ENCODE measurements at places on chromosomes 5 and 9. TPM values are rescaled to one million over a fixed set of nuclear protein-coding genes. Genes with fewer than 3 reads are reported as not detected.

- no peak for DNase-seq
Observed at GRCh38 chr9:12716823-12717600, 23.8 kb downstream of the TYRP1 start.

- no peak for DNase-seq
Observed at GRCh38 chr5:65209341-65209740, 272.4 kb downstream of the ADAMTS6 start.

GRCh38 chr9:99133145-99133544 lies 28.2 kb downstream of the TGFBR1 start:
- DNase-seq, result no peak

DNA sequence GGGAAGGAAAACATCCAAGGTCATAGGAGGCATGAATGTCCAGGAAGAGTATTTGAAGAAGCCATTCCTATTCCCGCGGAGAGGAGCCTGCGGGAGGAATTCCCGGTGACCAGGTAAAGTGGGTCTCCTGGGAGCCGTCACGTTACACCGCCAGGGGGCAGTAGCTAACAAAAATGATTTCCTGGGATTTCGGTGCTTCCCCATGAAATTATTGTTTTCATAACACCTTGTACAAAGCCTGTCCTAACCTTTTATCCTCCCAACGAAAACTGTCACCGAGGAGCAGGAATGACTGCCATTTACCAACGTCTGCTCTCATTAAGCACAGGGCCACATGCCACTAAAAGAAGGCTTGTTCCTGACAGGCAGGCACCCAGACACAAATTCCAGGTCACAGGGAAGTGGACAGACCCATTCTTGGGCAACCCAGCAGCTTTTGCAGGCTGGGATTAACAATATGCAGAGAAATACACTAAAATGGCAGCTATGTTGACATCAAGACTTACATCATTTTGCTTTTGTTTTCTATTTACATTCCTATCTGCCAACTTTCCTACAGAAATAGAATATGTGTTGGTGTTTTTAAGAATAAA lies 41.2 kb upstream of the CTSL start:
- DNase-seq, result peak; percentile 80

DNA sequence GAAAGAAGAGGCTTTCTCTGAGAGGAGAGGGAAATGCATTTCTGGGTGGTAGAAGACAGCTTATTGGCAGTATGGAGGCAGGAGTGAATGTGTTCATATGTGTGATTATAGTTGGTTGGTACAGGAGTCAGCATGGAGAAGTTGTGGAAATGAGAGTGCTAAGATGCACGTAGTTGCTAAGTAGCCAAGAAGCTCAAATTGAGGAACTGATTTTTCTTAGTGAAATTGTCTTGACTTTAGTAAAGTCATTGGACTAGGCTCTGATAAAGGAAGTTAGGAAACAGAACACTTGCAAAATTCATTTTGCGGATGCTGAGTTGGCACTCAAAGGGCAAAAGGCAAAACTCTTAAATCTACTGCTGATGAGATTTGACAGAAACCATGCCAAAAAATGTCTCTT lies 158.9 kb upstream of the VCAN start:
- DNase-seq, result no peak

DNA sequence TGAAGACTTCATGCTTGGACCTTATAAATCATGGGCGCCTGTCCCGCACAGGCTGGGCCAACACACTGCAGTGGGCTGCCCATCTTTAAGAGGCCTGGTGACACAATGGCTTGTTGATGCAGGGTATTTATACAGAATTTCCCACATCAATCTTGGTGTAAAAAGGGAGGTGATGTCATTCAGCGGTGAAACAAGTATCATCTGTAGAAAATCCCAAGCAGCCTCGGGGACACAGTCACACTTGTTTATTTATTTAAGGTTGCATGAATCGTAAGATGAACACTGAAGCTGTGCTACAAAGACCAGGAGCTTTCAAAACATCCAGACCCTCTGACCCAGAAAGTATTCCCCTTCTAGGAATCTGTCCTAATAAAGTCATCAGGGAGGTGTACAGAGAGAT lies 40.5 kb downstream of the SMIM23 start:
- DNase-seq, result no peak

DNA sequence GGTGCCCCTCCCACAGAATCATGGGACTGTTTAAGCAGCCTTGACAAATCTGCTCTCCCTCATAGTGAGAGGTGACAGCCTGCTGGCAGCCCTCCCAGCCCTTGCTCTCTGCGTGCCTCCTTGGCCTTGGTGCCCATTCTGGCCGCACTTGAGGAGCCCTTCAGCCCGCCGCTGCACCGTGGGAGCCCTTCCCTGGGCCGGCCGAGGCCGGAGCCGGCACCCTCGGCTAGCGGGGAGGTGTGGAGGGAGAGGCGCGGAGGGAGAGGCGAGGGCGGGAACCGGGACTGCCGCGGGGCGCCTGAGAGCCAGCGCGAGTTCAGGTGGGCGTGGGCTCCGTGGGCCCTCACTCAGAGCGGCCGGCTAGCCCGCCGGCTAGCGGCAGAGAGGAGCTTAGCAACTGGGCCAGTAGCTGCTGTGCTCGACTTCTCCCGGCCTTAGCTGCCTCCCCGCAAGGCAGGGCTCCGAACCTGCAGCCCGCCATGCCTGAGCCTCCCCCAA lies 125.9 kb upstream of the MYO10 start:
- no peak for DNase-seq

GRCh38 chr5:74408150-74409043 lies 232.1 kb downstream of the ENC1 start:
- DNase-seq, result no peak

DNA sequence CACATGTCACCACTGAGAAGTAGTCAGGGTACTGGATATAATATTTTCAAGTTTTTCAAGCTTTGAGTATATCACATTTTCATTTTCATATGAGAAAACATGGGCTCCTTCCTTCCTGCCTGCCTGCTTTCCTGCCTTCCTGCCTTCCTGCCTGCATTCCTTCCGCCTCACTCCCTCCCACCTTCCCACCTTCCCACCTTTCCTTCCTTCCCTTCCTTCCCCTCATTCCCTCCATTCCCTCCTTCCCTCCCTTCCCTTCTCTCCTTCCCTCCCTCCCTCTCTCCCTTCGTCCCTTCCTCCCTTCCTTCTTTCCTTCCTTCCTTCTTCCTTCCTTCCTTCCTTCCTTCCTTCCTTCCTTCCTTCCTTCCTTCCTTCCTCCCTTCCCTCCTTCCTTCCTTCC lies 175.3 kb downstream of the HMHB1 start:
- no peak for DNase-seq

DNA sequence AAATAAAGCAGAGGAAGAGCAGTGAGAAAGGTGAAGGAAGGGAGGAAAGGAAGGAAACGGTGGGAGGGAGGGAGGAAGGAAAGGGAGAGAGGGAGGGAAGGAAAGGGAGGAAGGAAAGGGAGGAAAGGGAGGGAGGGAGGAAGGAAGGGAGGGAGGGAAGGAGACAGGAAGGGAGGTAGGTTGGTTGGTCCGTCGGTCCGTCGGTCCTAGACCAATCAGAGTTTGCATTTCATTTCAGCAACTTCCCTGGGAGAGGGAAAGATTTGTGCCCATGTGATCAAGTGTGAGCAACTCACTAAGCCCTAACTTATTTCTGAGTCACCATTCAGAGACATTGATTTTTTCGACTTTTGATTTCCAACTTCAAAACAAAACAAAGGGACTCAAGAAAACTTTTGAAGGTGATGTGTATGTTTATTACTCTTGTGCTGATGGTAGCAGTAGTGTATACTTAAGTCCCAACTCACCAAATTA lies 18.8 kb downstream of the NANS start:
- DNase-seq, result no peak

DNA sequence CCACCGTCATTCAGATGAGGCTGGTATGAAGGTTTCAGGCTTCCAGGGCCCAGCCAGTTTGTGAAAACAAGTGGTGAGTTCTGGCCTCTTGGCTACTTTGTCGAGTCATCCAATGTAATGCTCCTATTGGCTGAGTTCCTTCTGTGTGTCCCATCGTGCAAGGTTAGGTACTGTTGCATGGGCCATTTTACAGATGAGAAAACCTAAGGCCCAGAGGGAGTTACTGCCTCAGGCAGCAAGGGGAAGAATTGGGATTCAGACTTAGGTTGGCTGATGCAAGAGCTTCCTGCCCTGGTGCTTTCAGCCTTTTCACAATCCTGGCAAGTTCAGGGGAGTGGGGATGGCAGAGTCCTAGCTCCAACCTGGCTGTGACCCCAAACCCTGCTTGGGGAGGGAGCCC lies 17.4 kb upstream of the PITX1 start:
- DNase-seq, result no peak

DNA sequence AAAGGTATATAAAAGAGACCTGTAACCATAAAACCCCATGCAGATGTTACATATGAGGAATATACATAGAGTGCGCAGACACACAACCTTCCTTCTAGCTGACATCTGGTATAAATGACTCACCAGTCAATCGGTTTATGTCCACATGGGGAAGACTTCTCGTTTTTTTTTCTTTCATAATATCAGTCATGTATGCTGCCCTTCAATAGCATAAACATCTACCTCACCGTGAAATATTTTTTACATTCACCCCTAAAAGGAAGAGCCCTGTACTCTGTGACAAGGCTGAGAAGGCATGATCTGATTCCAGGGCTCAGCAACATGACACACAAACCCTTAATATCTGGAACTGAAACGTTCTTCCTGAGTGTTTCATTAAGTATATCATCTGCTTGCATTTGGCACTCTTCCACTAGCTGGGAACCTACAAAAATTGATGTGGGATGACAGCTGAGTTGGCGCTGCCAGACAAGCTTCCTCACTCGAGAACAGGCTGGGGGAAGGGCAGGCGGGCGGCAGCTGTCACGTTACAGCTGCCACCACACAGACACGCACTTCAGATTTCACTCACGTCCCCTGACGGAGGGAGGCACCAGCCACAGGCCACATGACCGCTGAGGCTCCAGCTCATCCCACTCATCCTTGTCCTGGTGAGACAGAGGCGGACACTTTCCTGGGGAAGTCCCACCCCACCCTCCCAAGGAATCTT lies 74.2 kb downstream of the SHB start:
- peak; percentile 65 for DNase-seq

DNA sequence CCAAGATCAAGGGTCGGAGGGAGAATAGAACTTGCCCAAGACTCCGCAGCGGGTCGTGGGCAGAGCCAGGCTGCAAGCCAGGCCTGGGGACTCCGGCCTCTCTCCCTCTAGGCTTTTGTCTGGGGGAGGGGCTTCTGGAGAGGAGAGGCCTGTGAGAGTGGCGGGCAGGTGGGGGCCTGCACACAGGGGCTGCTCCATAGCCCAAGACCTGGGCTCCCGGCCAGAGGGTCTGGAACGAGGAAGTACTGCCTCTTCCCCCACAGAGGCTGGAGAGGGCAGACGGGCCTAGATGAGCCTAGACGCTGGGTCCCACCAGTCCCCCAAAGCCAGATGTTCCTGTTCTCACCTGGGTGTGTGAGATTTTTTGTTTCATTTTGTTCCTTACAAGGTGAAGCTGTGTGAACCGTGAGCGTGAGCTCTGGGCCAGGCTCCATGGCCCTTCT lies 5.2 kb upstream of the ST6GALNAC6 start:
- peak; percentile 86 for DNase-seq

GRCh38 chr5:144416196-144416595 lies 245.5 kb downstream of the KCTD16 start:
- DNase-seq, result no peak

DNA sequence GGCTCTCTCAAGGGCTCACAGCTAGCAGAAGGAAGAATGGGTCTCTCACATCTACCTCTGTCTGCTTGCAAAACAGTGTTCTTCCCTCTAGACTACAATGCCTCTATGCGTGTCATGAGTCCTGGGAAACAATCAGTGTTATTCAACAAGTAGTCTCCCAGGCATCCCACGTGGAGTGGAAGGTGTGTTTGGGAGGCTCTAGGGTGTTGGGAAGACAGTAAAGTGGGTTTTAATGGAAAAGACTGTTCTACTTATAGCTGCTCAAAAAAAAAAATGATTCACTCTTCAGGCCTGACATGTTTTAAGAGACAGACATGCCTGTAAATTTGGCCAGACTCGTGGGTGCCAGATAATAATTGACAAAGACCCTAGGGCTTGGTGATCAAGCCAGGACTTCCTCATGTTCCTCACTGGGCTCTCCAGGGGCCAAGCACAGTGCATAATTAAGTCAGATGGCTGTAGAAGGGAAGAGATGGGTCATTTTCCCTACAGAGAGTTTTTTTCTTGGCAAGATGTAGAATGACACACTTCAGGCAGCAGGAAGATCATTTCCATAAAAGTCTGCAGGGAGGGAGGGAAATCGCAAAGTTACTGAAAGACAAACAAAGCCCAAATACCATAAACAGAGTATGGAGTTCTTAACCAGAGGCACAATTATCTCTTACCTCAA lies 246.4 kb downstream of the ACTL7B start:
- no peak for DNase-seq

DNA sequence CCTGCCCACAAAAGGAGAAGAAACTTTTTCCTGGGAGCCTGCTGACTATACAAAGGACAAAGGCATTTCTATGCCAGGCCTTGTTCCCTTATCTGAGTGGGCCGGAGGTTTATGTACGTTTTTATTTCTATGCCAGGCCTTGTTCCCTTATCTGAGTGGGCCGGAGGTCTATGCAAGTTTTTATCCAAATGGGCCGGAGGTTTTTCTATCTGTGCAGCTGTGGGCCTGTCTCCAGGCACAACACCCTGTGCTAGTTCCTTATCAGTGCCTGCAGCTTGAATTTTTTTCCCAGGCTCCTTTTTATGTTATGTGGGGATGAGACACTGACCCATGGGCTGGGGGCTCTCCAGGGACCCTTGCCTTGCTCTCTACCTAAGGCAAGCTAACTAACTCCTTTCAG lies 5.5 kb downstream of the SLC25A2 start:
- no peak for DNase-seq

- DNase-seq, result no peak
Observed at GRCh38 chr5:173015598-173016455, 32.3 kb downstream of the ATP6V0E1 start.

- DNase-seq, result no peak
Observed at GRCh38 chr9:125529589-125530515, 177.2 kb downstream of the MAPKAP1 start.

- DNase-seq, result no peak
Observed at GRCh38 chr9:38053697-38054461, 15.1 kb downstream of the SHB start.

DNA sequence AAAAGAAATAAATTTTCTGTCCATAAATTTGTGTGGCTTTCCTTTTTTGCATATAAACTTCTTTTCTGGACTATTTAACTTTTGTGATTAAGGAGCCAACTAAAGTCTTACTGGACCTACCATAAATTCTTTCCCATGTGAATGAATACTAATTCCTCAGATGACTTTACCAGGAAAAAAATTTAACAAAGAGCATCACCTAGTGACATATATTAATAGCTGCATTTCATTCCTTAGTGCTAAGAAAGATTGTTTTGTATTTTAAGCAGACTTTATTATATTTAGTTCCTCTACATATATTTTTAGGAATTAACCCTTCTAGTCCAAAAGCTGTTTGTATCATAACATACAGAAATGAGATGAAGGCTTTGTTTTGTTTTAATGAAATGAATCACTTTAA lies 64.4 kb downstream of the C9orf85 start:
- no peak for DNase-seq

The KIF24 gene
- total RNA-seq, result 0.69 TPM

The TNFSF8 gene
- 0.55 TPM for total RNA-seq

The SLC45A2 gene
- not detected for total RNA-seq

The CDC20B gene
- not detected for total RNA-seq

The DIMT1 gene
- 12.5 TPM for total RNA-seq

The TGFBI gene
- 9.9 TPM for total RNA-seq

The TAL2 gene
- total RNA-seq, result 0.38 TPM

The TMEM8B gene
- 7.3 TPM for total RNA-seq

The ARHGEF28 gene
- 18.2 TPM for total RNA-seq

The ZNF883 gene
- total RNA-seq, result 0.32 TPM
